Upper lobe of left lung (tissue), 6 donors: ENCODE measurements at places on chromosomes 6 and 20. TPM values are rescaled to one million over a fixed set of nuclear protein-coding genes. Genes with fewer than 3 reads are reported as not detected.

Gene ADGB
- total RNA-seq: 34.6 TPM

Gene SLPI
- total RNA-seq: 1,957 TPM

Gene GABBR1
- 171 TPM for total RNA-seq

Gene ANGPT4
- 1.6 TPM for total RNA-seq

Gene LINC00237
- not detected for total RNA-seq

Gene HLA-DMA
- total RNA-seq: 83.7 TPM

Gene RARS2
- 27.0 TPM for total RNA-seq

Gene SLC17A1
- total RNA-seq: not detected

Gene MYLK2
- total RNA-seq: not detected

GRCh38 chr6:159999240-159999671 is 30.4 kb downstream of the IGF2R start:
- no peak for DNase-seq

GRCh38 chr20:21436205-21436604 is 38.9 kb upstream of the NKX2-4 start:
- no peak for DNase-seq

GRCh38 chr20:2331106-2331505 is 35.3 kb downstream of the TGM3 start:
- DNase-seq: no peak

DNA sequence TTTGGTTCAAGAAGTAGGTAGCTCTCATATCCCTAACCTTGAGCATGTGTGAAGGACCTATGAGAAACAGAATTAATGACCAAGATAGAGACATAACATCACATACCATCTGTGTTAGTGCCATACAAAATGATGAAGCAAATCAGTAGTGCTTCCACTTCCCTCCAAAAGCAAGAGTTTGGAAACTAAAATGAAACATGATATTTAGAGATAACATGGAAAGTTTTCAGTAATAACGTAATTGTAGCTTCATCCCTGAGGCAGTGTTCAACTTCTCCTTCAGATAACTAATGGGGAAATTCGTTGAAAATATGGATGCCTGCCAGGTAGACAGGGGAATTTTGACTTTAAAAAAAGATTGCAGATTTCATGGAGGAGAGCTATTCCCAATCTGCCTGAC is 248.4 kb upstream of the IRAK1BP1 start:
- DNase-seq: no peak

- DNase-seq: no peak
These were observed 103.7 kb upstream of the MTHFD1L start for GRCh38 chr6:150761771-150762170.

- no peak for DNase-seq
These were observed 185.5 kb upstream of the ECI2 start for GRCh38 chr6:4320860-4321259.

DNA sequence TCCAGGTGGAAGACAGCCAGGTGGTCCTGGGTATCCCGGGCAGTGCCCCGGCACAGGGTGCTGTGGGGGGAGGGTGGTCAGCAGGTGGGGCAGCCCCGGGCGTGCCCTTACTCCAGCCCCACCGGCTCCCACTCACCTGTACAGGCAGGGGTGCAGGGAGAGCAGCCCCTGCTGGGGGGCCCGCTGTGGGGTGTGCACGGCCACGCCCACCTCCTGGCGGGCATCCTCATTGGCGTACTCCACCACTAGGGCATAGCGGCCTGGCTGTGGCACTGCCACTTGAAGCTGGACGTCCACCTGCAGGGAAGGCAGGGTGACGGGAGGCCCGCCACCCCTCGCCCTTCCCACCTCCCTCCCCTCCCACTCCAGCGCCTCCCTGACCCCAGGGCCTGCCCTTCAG is 29.6 kb downstream of the ADRM1 start:
- DNase-seq: peak; percentile 57

GRCh38 chr6:45795678-45796077 is 220.0 kb downstream of the CLIC5 start:
- no peak for DNase-seq

GRCh38 chr6:130811932-130812331 is 15.3 kb upstream of the SMLR1 start:
- DNase-seq: no peak

DNA sequence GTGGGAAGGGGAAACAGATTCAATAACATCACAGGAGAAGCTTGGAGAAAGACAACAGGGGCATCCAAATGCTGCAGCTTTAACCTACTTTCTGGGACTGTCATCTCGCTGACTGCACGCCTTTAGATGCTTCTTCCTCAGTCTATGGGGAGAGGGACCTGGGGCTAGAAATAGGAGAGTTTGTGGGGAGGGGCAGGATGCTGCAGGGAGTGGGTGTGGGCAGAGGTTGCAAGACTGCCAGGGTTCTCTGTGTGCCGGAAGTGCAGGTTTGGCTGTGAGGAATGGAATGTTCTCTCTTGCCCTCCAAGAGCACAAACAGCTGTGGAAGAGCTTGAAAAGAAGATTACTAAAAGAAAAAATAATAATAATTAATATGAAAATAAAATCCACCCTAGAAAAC is 93.2 kb downstream of the FOXO3 start:
- DNase-seq: no peak

GRCh38 chr6:1736346-1737105 is 126.8 kb downstream of the FOXC1 start:
- DNase-seq: no peak
